ENCODE measurements at places on chromosomes 4 and X. TPM values are rescaled to one million over a fixed set of nuclear protein-coding genes. Genes with fewer than 3 reads are reported as not detected.
A peak's percentile ranks its signal among the peaks of the same experiment; 100 is the strongest.

The ZDHHC15 gene
- total RNA-seq, result 0.05 TPM

DNA sequence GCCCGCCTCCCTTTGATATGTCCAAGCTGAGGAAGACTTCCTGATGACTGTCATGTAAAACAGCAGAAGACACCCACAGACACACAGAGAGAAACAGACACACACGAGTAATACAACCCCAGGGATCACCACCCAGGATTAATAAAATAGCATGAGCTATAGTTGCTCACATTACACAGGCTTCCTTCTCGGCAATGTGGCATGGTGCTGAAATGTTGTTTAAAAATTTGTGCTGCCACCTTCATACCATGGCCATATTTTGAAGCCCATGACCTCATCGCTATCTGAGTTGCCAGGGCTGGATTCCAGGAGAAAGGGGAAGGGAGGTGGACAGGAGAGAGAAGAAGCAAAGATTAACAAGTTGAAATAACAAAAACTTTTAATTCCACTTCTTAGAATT is 111.7 kb downstream of the SYNPO2 start:
- H3K27me3 ChIP-seq, result no peaks in the 10 kb centered on the region
- H3K27ac ChIP-seq, result no peak overlapping the region
- no peaks in the 10 kb centered on the region for H3K36me3 ChIP-seq
- H3K4me1 ChIP-seq, result no peaks in the 10 kb centered on the region
- no peak overlapping the region for H3K4me3 ChIP-seq

DNA sequence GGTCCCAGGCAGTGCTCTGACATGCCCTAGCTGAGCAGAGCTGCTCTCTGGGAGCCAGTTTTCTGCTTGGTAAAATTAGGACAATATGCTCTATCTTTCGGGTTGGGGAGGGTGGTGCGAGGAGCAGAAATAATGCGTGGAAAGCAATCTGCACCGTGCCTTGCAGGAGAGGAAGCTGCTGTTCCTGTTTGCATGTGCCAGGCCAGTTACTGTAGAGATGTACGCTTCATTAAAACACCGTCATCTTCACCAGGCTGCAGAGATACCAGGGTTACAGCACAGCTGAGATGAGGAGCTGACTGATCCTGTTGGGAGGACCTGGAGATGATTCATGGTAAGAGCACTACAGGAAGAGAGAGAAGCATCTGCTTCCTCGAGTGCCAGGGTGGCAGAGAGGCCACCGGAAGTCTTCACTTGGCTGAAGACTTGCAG is 29.5 kb upstream of the IRF2 start:
- no peak overlapping the region for H3K4me3 ChIP-seq
- H3K4me1 ChIP-seq, result no peaks in the 10 kb centered on the region
- no peak for DNase-seq
- no peaks in the 10 kb centered on the region for H3K27me3 ChIP-seq

DNA sequence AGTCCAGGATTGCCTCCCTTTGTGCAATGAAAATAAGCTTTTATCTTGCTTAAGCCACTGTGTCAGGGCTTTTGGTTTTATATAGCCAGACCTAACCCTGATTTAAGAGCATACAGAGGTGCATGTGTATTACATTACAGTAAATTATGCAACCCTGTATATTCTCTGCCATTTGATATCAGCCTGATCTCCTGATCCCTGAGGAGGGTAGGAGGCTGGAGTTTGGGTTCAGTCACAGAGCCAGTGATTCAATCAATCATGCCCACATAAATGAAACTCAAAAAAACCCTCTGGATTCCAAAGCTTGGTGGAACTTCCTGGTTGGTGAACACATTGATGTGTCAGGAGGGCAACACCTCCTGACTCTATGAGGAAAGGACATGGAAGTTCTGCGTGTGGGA is 7.3 kb upstream of the KLHL8 start:
- DNase-seq, result no peak
- no peaks in the 10 kb centered on the region for H3K36me3 ChIP-seq
- H3K4me1 ChIP-seq, result no peaks in the 10 kb centered on the region
- no peaks in the 10 kb centered on the region for H3K27me3 ChIP-seq

DNA sequence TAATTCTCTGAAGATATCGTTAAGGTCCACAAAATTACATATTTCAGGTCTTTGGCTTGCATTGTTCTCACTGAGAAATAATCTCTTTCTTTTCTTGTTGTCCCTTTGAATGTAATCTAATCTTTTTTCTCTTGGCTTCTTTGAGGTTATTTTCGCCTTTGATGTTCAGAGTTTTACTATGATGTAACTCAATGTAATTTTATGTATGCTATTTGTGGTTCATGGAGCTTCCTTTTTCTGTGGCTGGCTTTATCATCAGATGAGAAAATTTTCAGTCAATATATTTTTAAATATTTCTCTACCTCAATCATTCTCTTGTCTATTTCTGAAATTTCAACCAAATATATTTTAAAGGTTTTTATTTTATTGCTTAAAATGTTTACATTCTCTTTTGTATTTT is 672.2 kb downstream of the TRAM1L1 start:
- H3K27me3 ChIP-seq, result no peaks in the 10 kb centered on the region
- no peak overlapping the region for H3K4me3 ChIP-seq
- no peaks in the 10 kb centered on the region for H3K36me3 ChIP-seq
- H3K4me1 ChIP-seq, result no peaks in the 10 kb centered on the region
- H3K27ac ChIP-seq, result no peak overlapping the region

DNA sequence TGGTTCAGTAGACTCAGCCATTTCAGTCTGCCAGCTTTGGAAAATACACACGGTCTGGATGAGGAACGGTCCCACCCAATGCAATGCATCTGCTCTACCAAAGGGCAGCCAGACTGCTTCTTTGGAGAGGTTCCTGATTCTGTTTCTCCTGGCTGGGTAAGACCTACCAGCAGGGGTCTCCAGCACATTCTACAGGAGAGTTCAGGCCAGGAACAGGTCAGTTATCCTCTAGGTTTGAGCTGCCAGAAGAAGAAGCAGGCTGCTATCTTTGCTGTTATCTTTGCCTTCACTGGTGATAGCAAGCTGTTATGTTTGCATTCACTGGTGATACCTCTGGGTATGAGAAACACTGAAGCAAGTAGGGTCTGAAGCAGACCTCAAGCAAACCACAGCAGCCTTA is 45.5 kb upstream of the PBDC1 start:
- H3K27ac ChIP-seq, result no peak overlapping the region
- no peaks in the 10 kb centered on the region for H3K36me3 ChIP-seq
- no peak overlapping the region for H3K4me3 ChIP-seq
- no peaks in the 10 kb centered on the region for H3K4me1 ChIP-seq

DNA sequence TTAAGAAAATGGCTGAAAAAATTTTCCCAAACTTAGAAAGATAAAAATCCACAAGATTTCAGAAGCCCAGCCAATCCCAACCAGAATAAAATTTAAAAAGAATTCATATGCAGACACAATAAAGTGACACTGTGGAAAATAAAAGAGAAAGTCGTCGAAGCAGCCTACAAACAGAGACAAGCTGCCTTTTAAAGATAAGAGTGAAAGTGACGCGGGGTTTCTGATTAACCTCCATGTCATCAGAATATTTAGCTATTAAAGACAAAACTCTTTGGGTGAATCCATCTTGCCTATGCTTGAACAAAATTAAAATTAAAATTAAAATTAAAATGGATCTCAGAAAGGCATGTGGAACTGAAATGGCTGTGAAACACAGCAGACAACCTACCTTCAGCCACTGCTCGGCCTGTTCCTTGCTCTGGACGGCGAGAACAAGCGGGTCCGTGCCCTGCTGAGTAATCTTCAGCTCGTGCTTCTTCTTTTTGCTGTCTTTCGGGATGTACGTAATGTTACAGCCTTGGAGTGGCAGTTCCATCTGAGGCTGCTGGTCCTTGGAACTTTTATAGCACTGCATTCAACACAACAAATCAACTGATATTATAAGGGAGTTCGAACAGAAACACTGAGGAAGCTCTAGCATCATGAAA is 101.4 kb downstream of the AFAP1 start:
- H3K4me1 ChIP-seq, result peaks cover 23% of the 10 kb centered on the region
- DNase-seq, result no peak
- no peak overlapping the region for H3K27ac ChIP-seq
- H3K36me3 ChIP-seq, result peaks cover 28% of the 10 kb centered on the region
- H3K27me3 ChIP-seq, result no peaks in the 10 kb centered on the region

- no peaks in the 10 kb centered on the region for H3K4me1 ChIP-seq
- H3K36me3 ChIP-seq, result no peaks in the 10 kb centered on the region
- H3K27ac ChIP-seq, result no peak overlapping the region
- H3K4me3 ChIP-seq, result peak overlapping the region; percentile 58
Measured at GRCh38 chr4:176001151-176002006, 64.3 kb upstream of the WDR17 start.

Measured in Panc1 (cell line).